ENCODE measurements at places on chromosomes 11 and 22.

GRCh38 chr11:130693543-130693942 lies 222.7 kb downstream of the SNX19 start:
- no peak for DNase-seq

DNA sequence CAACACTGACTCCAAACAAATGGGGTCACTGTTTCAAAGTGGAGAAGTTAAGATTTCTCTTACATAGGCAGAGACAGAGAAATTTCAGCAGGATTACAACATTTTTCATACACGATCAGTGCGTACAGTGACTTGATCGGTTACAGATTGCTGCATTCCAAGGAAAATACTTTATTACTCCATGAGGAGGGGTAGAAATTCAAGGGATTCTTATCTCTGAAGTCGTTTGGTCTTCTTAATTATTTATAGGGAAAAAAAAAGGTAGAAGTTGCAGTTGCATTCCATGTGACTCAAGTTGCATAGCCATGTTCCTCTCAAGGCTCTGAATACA lies 10.7 kb upstream of the SMIM38 start:
- no peak for DNase-seq

GRCh38 chr22:43560651-43561050 lies 148.8 kb downstream of the MPPED1 start:
- DNase-seq: no peak

- DNase-seq: no peak
These were observed 38.7 kb downstream of the ELFN2 start for GRCh38 chr22:37388538-37388937.

DNA sequence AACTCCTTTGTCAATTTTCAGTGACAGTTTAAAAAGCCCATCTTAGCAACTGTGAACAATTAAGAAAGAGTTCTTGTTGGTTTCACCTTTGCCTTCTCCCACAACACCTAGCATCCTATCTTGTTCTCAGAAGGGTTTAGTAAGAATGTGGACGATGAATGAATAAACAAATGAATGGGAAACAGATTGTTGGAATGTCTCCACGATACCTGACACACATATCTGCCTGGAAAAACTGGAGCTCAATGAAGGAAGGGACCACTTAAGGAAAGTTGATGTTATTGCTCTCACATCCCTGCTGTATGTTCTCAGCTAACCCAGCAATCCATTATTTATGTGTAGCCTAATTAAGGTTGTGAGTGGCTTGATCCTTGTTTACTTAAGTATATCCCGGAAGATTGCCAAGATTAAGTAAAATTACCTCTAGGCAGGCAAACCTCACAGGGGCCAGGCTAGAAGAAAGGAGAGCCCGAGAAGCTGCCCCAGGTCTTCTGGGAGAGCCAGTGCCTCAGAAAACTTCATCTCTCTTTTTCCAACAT lies 286.4 kb downstream of the NXPE2 start:
- no peak for DNase-seq

- DNase-seq: no peak
These were observed 348.5 kb downstream of the TBC1D22A start for GRCh38 chr22:47110817-47111443.

DNA sequence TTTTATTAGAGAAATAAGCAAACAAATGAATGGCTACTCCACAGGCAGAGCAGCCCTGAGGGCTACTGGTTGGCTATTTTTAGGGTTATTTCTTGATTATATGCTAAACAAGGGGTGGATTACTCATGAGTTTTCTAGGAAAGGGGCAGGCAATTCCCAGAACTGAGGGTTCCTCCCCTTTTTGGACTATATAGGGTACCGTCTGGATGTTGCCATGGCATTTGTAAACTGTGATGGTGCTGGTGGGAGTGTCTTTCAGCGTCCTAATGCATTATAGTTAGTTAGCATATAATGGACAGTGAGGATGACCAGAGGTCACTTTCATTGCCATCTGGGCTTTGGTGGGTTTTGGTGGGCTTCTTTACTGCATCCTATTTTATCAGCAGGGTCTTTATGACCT lies 19.2 kb downstream of the SLC22A6 start:
- no peak for DNase-seq

DNA sequence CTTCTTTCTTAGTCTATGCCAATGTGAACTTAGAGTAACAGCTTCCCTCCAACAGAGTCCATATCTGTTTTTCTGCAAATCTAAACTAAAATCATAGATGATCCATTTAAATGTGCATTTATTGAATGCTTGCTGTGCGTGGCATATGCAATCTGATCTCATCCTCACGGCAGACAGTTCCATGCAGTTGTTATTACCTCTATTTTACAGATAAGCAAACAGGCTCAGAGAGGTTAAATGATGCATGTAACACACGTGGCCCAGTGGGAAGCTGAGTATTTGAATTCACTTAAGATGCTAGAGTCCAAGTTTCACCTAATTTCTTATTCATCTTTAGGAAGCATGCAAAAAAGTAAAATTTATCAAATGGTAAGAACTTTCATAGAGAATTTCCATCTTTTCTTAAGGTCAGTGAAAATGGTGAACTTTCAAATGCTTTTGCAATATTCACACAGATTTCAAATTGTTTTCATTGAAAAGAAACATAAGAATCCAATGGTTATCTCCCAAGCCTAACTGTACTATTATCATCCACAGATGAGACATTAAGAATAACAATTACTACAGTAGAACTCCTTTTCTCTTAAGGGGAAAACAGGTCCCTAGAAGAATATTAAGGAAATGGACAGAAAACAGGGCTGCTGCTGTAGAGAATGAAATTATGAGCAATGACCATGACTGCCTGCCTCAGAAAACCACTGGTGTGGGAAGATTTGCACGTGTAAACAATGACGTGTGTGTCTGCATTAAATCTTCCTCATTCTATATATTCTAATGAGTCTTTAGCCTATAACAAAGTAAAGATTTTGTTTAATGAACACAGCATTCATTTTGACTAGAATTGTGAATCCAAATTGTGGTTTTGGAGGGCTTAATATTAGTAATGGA lies 1171.3 kb downstream of the LRRC4C start:
- no peak for DNase-seq

DNA sequence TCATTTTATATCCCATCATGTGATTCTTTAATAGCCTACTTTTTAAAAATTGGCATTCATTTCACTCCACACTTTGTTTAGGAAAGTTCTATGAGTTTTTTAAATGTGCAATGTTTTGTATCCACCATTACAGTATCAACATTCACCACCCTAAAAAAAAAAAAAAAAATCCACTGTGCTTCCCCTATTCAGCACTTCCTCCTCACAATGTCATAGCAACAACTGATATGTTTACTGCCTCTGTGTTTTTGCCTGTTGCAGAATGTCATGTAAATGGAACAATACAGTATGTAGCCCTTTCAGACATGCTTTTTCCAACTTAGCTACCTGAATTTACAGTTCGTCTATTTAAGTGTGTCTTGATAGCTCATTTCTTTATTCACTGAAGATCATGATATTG lies 754.2 kb downstream of the FAM181B start:
- DNase-seq: no peak

GRCh38 chr11:126385991-126386728 lies 30.7 kb downstream of the ST3GAL4 start:
- no peak for DNase-seq

DNA sequence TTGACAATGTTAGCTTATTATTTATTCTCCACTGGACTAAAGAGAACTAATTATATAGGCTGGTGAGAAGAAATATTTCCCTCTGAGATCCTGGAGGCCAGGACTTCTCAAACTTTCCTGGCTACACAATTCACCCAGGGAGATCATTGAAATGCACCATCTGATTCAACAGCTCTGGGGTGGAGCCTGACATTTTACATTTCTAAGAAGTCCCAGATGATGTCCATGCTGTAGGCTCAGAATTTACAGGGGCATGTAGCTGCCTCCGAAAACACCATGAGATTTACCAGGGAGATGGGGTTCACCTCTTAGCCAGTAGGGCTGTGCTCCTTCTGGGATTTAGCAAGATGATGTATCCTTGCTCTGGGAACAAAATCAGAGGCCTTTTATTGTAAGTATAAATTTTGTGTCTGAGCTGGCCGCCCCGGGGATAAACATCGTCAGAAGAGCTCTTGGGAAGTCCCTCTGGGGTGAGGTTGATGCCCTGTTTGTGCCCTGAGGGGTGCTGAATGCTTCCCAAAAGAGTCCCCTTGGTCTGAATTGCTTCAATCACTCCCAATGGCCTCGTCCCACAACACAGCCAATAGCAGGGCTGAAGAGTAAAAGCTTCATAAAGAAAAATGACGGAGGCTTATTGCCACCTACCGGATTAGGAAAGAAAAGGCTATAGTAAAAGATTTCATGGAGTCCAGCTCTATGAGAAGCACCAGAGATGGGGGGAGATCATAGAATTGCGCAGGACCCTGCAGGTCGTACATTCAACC lies 33.4 kb upstream of the API5 start:
- DNase-seq: no peak

GRCh38 chr22:29073618-29074275 lies 912 bp downstream of the KREMEN1 start:
- no peak for DNase-seq

DNA sequence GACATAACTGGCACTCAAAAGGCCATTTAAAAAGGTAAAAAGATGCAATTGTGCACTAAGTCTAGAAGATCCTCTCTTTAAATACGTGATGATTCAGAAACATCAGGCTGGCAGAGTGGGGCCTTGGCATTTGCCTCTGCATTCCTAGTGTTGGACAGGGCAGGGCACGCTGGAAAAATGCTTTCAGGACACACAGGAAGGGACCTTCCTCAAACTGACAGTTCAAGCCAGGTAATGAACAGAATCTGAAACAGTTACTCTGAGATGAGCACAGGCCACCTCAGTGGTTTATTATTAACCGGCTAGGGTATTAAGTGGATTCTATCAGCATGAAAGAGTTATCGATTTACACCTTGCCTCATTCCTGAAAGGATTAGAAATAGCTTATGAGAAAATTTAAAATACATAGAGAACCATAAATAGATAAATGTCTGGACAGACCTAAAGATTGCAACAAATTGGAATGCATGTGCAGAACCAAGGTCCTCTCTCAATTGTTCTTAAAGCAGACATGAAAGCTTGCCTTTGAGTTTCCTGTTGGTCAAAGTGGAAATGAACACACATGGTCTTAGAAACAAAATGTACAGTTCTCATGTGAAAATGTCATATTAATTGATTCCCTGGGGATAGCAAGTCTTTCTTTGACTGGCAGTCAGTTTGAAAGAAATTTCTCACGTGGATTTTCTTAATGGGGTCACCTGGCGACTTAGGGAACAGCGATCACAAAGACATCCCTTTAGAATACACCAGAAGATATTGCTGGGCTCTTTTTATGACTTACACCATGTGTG lies 21.5 kb upstream of the CSNK2A3 start:
- no peak for DNase-seq

GRCh38 chr11:11988099-11988651 lies 20.3 kb downstream of the DKK3 start:
- no peak for DNase-seq

- DNase-seq: no peak
These were observed 8.6 kb upstream of the RELT start for GRCh38 chr11:73367482-73368024.

- no peak for DNase-seq
These were observed 32.2 kb upstream of the AQP11 start for GRCh38 chr11:77557553-77557952.

DNA sequence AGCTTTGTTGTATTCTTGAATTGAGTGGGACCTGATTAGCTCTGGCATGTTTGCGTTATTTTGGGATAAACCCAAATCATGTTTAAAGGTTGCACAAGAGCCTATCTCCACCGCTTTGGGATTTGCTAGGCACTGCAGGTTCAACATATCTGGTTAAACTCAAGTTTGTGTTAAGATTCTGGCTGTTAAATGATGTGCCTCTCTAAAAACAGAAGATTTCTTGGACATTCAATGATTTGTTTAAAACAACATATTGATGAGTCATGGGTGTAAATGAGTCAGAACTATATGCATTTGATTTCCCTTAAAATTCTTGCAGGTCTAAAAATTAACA lies 67.4 kb downstream of the AMOTL1 start:
- DNase-seq: no peak

DNA sequence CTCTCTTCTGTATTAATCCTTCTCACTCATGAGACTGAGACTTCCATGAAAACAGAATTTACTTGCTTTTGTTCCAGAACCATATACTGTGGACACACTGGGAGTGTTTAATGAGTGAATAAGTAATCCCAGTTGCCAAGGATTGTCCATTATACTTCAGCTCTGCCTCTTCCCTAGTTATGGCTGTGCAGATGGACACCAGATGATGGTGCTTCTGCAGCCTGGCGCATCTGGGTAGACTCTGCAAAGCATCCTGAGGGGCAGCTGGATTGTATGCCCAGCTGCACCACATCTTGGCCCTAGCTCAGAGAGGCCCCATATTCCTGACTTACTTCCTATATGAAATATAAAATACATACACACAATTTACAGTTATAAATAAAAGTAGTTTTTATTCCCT lies 43.5 kb downstream of the DBX1 start:
- no peak for DNase-seq

DNA sequence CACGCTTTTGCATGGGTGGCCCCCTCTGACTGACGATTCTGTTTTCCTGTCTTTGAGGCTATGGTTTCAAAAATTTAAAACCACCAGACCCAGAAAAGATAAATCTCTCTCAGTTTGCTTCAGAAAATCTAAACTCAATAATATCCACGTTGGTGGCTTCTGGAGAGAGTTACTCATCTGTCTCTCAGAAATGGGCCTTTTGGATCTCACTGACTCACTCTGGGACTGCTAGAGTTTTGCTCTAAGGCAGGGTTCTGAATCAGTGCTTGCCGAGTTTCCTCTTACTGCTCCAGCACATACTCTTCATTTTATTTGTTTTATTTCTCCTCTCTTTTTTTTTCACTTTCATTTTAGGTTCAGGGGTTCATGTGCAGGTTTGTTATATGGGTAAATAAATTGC lies 305.7 kb downstream of the BLID start:
- DNase-seq: no peak

- no peak for DNase-seq
These were observed 159 bp downstream of the FZD4 start for GRCh38 chr11:86955111-86955360.

DNA sequence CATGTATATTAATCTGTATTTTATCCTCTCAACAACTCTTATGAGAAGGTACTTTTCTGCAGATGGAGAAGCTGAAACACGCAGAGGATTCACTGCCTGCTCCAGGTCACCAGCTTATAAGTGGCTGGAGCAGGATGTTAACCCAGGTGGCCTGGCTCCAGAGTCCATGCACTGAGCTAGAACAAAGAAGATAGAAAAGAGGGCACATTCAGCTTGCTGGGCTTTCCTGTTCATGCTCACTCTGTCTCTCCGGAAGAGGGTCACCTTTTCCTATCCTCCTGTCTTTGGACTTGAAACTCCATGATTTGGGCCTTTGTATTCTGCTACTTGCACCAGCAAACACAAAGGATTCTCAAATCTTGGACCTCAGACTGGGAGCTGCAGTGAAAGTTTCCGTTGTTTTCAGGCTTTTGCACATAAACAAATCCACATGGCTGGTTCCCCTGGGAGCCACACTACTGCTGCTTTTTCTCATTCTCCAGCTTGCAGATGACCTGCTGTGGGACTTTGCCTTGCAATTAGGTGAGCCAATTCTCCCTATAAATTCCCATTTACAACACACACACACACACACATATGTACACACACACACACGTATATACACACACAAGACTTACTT lies 117.3 kb upstream of the GRK3 start:
- DNase-seq: no peak

Measured in stimulated activated CD4-positive, alpha-beta T cell treated with anti-CD3 and anti-CD28 coated beads, TNF-alpha, amount 100 ng/mL, for 24 hours (primary cell).